ENCODE measurements at places on chromosomes 3 and 15.

DNA sequence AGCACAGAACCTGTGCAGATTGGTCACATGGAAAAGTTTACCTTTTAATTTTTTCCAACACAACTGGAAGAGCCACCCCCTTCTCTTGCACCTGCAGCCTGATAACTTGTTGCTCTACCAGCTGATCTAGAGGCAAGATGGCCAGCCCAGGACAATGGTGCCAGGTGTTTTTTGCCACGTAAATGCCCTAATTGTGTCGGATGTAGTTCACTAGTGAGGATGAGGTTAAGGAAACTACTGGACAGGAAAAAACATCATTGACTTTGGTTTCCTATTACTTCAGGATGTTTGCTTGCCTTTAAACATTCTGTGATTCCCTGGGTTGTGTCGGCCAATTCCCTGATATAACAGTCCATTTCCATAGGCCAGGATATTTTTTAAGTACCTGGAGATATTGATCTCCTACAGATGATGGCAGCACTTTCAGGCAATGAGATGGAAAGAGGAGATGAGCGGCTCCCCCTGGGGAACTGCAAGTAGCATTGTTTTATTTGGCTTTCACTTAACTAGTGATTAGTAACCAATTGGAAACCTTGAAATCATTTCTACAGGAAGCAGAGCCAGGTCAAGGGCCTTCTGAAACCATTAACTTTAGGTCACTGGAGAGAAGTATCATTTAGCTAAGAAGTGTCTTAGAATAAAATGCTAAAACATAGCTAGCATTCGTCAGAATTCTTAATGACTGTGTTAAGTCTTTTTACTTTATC lies 72.5 kb downstream of the OSBPL10 start:
- no peak for DNase-seq

DNA sequence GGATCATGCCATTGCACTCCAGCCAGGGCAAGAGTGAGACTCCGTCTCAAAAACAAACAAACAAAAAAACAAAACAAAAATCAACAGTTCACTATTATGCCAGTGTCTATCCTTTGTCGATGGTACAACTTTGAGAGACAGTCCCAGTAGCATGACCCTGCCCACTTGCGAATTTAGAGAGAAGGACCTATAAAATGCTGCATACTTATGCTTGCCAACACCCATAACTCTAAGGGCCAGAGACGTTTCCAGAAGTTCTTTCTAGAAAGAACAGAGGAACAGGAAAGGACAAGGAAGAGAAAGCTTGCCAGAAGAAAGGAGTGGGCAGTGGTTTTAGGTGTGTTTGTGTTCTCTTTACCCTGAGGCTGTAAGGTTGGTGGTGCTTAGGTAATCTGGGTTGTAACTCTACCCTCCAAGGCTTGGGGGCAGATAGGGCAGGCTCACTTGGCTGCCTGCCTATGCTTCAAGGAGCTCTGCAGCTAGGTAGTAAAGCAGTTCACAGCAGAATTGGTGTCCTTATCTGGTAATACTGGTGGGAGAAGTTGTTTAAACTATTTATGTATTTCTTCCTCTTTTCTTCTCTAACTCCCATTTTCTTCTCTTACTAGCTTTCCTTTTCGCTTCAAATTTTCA lies 50.6 kb upstream of the SPPL2A start:
- no peak for DNase-seq

DNA sequence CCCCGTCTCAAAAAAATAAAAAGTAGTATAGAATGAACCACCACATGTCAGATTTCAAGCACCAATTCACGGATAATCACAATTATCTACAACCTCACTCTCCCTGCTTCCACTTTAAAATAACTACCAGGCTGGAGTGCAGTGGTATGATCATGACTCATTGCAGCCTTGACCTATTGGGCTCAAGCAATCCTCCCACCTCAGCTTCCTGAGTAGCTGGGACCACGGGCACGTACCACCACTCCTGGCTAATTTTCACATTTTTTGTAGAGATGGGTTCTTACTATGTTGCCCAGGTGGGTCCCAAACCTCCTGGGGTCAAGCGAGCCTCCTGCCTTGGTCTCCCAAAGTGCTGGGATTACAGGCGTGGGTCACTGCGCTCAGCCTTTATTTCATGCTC lies 38.1 kb upstream of the LDHAL6B start:
- no peak for DNase-seq

- DNase-seq = peak; percentile 33
Measured at GRCh38 chr15:59991834-59992233, 12.3 kb upstream of the FOXB1 start.

- DNase-seq = no peak
Measured at GRCh38 chr3:59456852-59457485, 407.1 kb upstream of the CFAP20DC start.

DNA sequence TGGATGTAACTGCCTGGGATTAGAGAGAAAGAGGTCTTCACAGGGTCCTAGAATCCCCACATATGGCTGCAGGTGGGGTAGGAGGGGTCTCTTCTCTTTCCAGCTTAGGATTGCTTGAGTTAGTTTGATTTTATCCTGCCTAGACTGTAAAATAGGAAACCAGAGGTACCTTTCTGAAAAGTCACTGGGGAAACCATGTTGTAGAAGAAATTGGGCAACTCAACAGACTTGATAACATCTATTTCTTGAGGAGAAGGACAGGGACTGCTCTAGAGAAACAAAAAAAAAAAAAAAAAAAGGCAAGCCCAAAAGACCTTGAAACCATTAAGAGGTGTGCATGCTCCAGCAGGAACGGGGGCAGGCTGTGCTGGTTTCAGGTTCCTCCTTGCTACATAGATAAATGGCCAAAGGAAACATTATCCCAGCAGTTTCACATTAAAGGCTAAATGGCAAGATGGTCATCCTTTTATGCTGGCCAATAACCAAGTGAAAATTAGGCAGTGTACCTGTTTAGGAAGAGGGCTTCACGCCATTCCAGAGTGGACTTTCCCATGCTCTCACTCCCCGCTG lies 116.1 kb downstream of the ALDH1A2 start:
- DNase-seq = no peak

DNA sequence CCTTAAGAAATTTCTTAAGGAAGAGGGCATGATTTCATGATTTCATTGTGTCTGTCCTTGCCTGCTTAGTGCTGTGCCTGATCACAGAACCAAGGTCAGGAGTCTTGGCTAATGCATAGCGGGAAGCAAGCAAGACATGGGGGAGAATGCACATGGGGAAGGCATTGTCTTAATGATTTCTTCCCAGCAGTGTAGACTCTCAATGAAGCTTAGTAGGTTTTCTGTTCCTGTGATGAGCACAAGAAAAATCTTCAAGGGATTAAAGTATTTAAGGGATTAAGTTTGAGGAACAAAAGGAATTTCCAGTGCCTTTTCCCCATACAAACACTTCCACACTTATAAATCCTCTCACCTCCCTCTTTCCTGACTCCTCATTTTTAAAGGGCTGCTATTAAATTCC lies 46.9 kb upstream of the SEMA6D start:
- DNase-seq = no peak

- no peak for DNase-seq
Measured at GRCh38 chr3:15556512-15556911, 35.0 kb upstream of the COLQ start.

DNA sequence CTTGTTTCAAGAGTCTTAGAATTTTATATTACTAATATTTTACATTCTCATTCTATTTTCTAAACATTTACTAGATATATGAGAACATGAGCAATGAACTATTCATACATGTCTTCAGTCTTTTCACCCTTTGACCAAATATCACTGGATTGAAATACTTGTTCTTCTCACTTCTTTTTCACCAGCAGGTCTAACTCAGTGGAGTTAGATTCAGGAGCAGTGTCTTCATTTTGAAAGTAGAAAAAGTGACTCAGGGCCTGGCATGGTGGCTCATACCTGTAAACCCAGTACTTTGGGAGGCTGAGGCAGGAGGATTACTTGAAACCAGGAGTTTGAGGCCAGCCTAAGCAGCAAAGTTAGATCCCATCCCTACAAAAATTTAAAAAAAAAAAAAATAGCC lies 70.8 kb downstream of the USP13 start:
- DNase-seq = no peak

DNA sequence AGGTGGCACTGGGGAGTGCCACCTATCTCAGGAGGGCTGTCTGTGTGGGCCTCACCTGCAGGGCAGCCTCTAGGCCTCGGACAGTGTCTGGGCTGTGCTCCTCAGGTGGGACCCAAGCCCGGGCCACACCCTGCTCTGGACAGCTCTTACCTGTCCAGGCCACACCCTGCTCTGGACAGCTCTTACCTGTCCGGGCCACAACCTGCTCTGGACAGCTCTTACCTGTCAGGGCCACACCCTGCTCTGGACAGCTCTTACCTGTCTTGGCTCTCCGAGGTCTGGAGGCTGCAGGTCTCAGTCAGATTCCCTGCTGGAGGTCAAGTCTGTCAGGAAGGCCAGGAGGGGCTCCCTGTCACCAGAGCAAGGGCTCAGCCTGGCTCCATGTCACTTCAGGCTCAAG lies 80.6 kb downstream of the LINGO1 start:
- no peak for DNase-seq

- no peak for DNase-seq
Measured at GRCh38 chr15:52019394-52020220, 588 bp downstream of the MAPK6 start.

GRCh38 chr15:85312486-85312885 lies 67.9 kb upstream of the AKAP13 start:
- DNase-seq = no peak

GRCh38 chr3:126083138-126083445 lies 832 bp downstream of the SLC41A3 start:
- no peak for DNase-seq

DNA sequence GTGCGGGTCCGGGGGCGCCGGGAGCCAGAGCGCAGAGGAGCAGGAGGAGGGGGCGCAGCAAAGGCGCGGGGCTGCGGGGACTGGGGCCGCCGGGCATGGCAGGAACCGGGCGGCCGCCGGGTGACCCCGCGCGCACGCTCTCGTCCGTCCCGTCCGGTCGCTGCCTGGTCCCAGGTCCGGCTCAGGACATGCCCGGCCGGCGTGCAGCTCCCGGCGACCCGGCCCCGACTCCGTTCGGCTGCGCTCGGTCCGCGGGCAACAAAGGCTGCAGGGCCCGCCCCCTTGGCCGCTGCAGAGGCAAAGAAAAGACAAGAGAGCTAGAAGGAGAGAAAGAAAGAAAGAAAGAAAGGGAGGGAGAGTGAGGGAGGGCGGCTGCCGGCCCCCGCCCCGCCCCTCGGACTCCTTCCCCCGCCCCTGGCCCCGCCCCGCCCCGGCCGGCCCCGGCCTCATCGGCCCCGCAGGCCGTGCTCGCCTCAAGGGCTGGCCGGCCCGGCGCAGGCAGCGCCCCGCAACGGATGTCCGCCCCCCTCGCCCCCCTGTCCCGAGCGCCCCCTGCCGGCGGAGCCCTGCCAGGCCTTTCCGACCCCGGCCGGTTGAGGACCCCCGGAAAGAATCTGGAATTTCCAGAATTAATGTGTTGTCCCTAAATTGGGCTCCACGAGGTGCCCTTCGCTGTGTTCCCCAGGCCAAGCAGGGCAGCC lies at the start of gene ADAMTS7:
TSS of gene ADAMTS7 (minus strand) at position 341 of the 701 bp plus-strand sequence. CDS start at position 97, 244 bp downstream.
- no peak for DNase-seq

GRCh38 chr3:63193647-63194046 lies 84.5 kb upstream of the SYNPR start:
- peak; percentile 55 for DNase-seq

- DNase-seq = no peak
Measured at GRCh38 chr15:68598171-68599152, 19.7 kb downstream of the CORO2B start.

DNA sequence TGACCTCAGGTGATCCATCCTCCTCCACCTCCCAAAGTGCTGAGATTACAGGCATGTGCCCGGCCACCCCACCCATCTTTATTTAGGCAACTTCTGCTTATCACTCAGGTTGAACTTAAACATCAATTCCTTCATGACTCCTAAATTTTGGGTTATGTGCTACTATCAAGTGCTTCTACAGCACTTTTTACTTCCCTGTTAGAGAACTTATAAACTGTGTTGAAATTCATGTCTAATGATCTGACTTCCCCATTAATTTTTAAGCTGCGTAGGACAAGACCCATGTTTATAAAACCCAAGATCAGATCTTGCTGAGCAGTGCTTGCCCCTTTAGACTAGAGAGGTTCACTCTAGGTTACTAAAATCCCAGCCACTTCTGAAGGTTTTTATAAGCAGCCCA lies 266.2 kb upstream of the TPRG1 start:
- no peak for DNase-seq

- DNase-seq = no peak
Measured at GRCh38 chr3:52289747-52290595, 2.3 kb downstream of the GLYCTK start.

GRCh38 chr3:81476692-81477091 lies 284.8 kb downstream of the GBE1 start:
- DNase-seq = no peak

DNA sequence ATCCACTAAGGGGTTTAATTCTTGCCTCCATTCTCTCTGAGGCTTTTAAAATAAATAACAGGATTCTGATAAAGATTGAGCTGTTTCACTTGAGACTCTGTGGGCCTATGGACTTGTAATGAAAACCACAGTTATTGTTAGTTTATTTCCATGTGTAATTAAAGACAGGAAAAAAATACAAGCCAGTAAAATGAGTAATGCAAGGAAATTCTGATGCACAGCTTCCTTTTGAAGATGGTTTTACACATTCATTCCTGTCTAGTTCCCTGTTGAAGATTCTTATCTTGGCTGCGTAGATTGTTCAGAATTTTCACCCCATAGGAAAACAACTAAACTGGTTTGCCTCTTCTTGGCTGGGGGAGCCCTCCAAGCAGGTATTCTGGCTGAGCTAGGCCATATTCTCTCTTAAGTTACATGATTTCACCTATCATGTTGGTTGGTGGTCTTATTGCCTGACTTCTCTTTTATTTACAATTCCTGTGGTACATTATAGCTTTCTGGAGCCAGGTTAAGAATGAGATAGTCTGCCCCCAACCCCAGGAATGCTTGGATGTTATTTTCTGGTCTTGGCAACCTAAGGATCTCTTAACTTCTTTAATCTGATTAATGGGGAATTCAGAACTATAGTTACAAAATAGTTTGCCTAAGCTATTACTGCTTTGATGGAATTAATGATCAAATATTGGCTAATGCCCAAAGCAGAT lies 67.6 kb downstream of the MITF start:
- DNase-seq = no peak

GRCh38 chr3:14019459-14019858 lies 105.2 kb downstream of the CHCHD4 start:
- no peak for DNase-seq

GRCh38 chr3:127000119-127000518 lies 17.2 kb downstream of the PLXNA1 start:
- DNase-seq = peak; percentile 36

- DNase-seq = no peak
Measured at GRCh38 chr15:25137013-25137412, 182.2 kb downstream of the SNRPN start.

DNA sequence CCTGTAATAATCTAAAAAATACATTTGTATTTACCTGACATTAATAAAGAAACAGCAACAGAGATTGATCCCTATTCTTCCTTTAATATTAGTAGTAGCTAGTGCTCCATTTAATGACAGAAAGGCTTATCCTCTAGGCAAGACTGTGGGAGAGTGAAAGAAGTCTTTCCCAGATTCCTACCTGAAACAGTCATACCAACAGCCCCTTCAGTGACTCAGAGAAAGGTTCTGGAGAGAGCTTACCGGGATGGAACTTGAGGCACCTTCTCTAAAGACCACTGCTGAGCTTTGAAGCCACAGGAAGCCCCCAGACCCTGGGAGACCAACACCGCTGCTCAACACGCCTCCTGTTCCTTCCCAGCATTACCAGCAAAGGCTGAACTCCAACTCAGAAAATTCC lies 66.9 kb upstream of the FGF12 start:
- DNase-seq = no peak

Measured in NCI-H1694 treated with DMSO at 0.1 percent for 48 hours (cell line).